Endothelial cell of umbilical vein (primary cell): ENCODE measurements at places on chromosomes 3 and 15. TPM values are rescaled to one million over a fixed set of nuclear protein-coding genes. Genes with fewer than 3 reads are reported as not detected.

Gene MFN1
- 42.9 and 52.9 TPM in 2 replicates for total RNA-seq

DNA sequence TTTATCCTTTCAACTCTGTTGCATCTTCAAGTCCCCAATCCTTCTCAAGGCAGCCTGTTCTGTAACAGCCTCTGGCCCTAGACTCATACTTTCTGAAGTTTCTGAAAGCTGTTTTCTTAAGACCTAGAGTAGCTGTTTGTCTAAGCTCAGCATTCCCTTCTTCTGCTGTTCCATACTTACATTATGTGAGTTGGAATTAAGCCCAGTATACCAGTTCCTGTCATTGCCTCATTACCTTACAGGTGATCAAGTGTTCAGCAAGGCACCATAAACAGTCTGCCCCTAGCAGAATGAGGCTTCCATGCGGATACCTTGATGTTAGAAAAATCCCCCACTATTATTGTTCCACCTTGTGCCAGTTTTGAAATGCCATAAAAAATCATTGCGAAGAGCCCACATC, 180.6 kb downstream of the PLCL2 start:
- DNase-seq, result no peak
- no peaks in the 10 kb centered on the region for H3K36me3 ChIP-seq
- H3K4me3 ChIP-seq, result no peak overlapping the region

- H3K27ac ChIP-seq, result no peak overlapping the region
- peak; percentile 92 for DNase-seq
- no peaks in the 10 kb centered on the region for H3K36me3 ChIP-seq
- H3K4me1 ChIP-seq, result peaks cover 28% of the 10 kb centered on the region
- no peak overlapping the region for H3K4me3 ChIP-seq
These were observed 72.1 kb upstream of the MAGI1 start for GRCh38 chr3:66110840-66111239.

- H3K4me3 ChIP-seq, result no peak overlapping the region
- H3K36me3 ChIP-seq, result no peaks in the 10 kb centered on the region
- H3K27me3 ChIP-seq, result peaks cover 3% of the 10 kb centered on the region
- DNase-seq, result no peak
- no peak overlapping the region for H3K27ac ChIP-seq
These were observed 64.4 kb downstream of the CCDC54 start for GRCh38 chr3:107441617-107442016.

GRCh38 chr3:9653565-9654248, 4.4 kb downstream of the MTMR14 start:
- no peak overlapping the region for H3K27ac ChIP-seq
- H3K27me3 ChIP-seq, result no peaks in the 10 kb centered on the region
- DNase-seq, result no peak
- peaks cover 5% of the 10 kb centered on the region for H3K4me1 ChIP-seq
- H3K4me3 ChIP-seq, result no peak overlapping the region

DNA sequence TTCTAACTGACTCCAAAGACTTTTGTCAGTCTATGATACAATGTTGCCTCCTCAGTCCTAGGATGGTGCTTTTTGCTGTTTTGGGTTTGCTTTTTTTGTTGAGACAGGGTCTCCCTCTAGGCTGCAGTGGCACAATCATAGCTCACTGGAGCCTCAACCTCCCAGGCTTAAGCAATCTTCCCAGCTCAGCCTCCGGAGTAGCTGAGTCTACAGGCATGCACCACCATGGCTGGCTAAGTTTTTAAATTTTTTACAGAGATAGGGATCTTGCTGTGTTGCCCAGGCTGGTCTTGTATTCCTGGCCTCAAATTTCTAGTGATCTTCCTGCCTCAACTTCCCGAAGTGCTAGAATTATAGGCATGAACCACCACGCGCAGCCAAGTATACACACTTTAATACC, 22.5 kb downstream of the RUBCN start:
- no peak overlapping the region for H3K27ac ChIP-seq
- H3K4me3 ChIP-seq, result no peak overlapping the region
- no peak for DNase-seq
- no peaks in the 10 kb centered on the region for H3K36me3 ChIP-seq

GRCh38 chr3:159273070-159273469, 471.2 kb downstream of the MFSD1 start:
- H3K4me1 ChIP-seq, result no peaks in the 10 kb centered on the region
- H3K27ac ChIP-seq, result no peak overlapping the region
- H3K4me3 ChIP-seq, result no peak overlapping the region
- no peaks in the 10 kb centered on the region for H3K36me3 ChIP-seq
- no peak for DNase-seq

Gene CLDN18
- not detected in 2 replicates for total RNA-seq

GRCh38 chr15:57680021-57680420, 26.5 kb upstream of the POLR2M start:
- no peaks in the 10 kb centered on the region for H3K27me3 ChIP-seq
- no peak overlapping the region for H3K27ac ChIP-seq
- DNase-seq, result peak; percentile 35
- H3K4me3 ChIP-seq, result no peak overlapping the region
- no peaks in the 10 kb centered on the region for H3K4me1 ChIP-seq

GRCh38 chr3:194296454-194297263, 54.5 kb downstream of the CPN2 start:
- H3K27me3 ChIP-seq, result no peaks in the 10 kb centered on the region
- no peaks in the 10 kb centered on the region for H3K36me3 ChIP-seq
- DNase-seq, result peak; percentile 82

DNA sequence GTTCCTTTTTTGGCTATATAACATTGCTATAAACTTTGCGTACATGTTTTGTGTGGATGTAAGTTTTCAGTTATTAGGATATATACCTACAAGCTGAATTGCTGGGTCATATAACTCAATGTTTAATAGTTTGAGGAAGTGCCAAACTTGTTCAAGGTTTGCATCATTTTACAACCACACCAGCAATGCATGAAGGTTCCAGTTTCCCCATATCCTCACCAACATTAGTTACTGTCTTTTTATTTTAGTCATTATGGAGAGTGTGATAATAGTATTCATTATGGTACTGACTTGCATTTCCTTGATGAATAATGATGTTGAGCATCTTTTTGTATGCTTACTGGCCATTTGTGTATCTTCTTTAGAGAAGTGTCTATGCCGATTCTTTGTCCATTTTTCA, 112.3 kb downstream of the NR1I2 start:
- H3K4me1 ChIP-seq, result peaks cover 4% of the 10 kb centered on the region
- H3K36me3 ChIP-seq, result no peaks in the 10 kb centered on the region
- no peak for DNase-seq
- no peak overlapping the region for H3K27ac ChIP-seq
- no peaks in the 10 kb centered on the region for H3K27me3 ChIP-seq

GRCh38 chr15:98401029-98401428, 247.3 kb upstream of the IGF1R start:
- no peaks in the 10 kb centered on the region for H3K27me3 ChIP-seq
- no peak for DNase-seq
- H3K36me3 ChIP-seq, result no peaks in the 10 kb centered on the region
- no peak overlapping the region for H3K4me3 ChIP-seq

DNA sequence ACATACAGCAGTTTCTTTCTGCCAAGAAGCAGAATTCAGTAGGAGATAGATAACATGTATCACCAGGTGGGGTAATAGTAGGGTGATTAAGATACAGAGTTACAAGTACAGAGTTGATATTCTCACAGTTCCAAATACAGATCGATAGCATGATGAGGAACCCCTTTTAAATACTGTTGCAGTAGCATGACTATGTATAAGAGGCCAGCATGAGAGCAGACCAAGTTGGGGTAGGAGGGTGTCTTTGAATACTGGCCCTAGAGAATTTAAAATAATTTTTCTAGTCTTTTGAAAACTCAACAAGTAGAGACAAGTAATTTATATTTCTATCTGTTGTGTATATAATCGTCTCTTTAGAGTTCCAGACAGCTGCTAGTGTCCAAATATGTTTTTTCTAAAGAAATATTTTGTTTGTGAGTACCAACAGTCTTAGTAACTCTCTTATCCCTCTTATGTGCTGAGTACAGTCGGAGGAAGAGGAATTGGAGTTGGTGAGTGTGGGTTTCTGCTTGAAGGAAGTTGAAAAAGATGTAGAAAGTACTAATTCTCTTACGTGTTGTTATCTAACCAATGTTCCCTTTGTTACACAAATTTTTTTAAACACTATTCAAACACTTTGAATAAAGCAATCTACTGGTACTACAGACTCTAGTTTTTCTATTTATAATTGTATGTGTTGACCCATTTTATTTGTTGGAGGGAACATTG, 30.2 kb downstream of the LYSMD4 start:
- DNase-seq, result no peak
- peaks cover 32% of the 10 kb centered on the region for H3K4me1 ChIP-seq
- no peaks in the 10 kb centered on the region for H3K36me3 ChIP-seq

DNA sequence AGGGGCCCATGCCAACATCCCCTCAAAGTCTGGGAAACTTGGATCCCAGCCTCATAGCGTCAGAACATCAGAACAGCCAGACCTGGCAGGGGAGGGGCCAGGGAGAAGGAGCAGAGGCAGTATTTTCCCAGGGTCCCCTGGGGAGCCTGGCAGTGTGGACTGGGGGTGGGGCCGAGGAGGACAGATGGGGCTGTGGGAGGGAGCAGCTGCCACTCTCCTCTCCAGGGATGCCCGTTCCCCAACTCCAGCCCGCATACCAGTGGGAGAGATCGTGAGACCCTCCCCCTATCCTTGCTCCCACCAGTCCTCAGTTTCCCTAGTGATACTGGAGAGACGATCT, 6.5 kb upstream of the DNAJB8 start:
- no peaks in the 10 kb centered on the region for H3K27me3 ChIP-seq
- H3K4me3 ChIP-seq, result no peak overlapping the region
- H3K36me3 ChIP-seq, result no peaks in the 10 kb centered on the region
- no peaks in the 10 kb centered on the region for H3K4me1 ChIP-seq
- no peak for DNase-seq

Gene CYP19A1
- not detected in 2 replicates for total RNA-seq

- H3K27ac ChIP-seq, result no peak overlapping the region
- H3K4me1 ChIP-seq, result no peaks in the 10 kb centered on the region
- no peaks in the 10 kb centered on the region for H3K36me3 ChIP-seq
- H3K4me3 ChIP-seq, result no peak overlapping the region
- H3K27me3 ChIP-seq, result peaks cover 5% of the 10 kb centered on the region
These were observed 350.5 kb upstream of the ICE2 start for GRCh38 chr15:60829416-60829815.

GRCh38 chr3:7847021-7847420, 654.6 kb upstream of the LMCD1 start:
- no peaks in the 10 kb centered on the region for H3K27me3 ChIP-seq
- no peaks in the 10 kb centered on the region for H3K4me1 ChIP-seq
- no peaks in the 10 kb centered on the region for H3K36me3 ChIP-seq
- DNase-seq, result no peak
- H3K27ac ChIP-seq, result no peak overlapping the region

- no peak for DNase-seq
- peaks cover 4% of the 10 kb centered on the region for H3K4me1 ChIP-seq
- no peaks in the 10 kb centered on the region for H3K27me3 ChIP-seq
- H3K4me3 ChIP-seq, result no peak overlapping the region
- no peaks in the 10 kb centered on the region for H3K36me3 ChIP-seq
These were observed 26.1 kb downstream of the CD276 start for GRCh38 chr15:73710321-73710720.

DNA sequence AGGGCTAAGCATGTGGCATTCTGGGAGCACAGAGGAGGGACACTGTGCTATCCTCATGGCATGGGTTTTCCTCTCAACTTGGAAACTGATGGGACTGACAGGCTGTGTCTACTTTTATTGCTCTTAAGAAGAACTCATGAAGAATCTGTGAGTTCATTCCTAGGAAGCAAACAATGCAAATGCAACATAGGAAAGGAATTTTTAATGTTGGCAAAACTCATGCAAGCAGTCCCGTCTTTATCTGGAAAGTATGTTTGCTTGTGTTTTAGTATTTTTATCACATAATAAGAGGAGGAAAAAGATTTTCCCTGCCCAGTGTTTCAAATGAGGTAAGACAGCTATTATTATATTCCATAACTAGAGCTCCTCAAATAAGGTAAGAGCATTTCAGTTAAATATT, 89.7 kb downstream of the TRIM42 start:
- DNase-seq, result no peak
- H3K4me1 ChIP-seq, result no peaks in the 10 kb centered on the region
- no peak overlapping the region for H3K4me3 ChIP-seq
- no peaks in the 10 kb centered on the region for H3K36me3 ChIP-seq

- no peak overlapping the region for H3K4me3 ChIP-seq
- H3K4me1 ChIP-seq, result no peaks in the 10 kb centered on the region
- no peaks in the 10 kb centered on the region for H3K36me3 ChIP-seq
- no peaks in the 10 kb centered on the region for H3K27me3 ChIP-seq
These were observed 68.0 kb downstream of the TFG start for GRCh38 chr3:100777271-100777670.

Gene ZNF197
- 6.4 and 7.1 TPM in 2 replicates for total RNA-seq

Gene GPR87
- total RNA-seq, result not detected in 2 replicates

DNA sequence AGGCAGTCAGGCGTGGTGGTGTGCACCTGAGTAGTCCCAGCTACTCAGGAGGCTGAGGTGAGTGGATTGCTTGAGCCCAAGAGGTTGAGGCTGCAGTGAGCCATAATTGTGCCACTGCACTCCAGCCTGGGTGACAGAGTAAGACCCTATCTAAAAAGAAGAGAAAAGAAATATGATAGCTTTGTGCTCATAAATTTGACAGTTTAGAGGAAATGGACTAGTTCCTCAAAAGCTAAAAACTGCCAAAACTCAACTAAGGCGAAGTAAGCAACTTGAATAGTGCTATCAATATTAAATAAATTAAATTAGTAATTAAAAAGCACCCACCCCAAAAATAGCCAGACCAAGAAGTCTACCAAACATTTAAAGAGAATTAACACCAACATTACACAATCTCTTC, 24.5 kb upstream of the SLC15A2 start:
- H3K27me3 ChIP-seq, result no peaks in the 10 kb centered on the region
- H3K4me3 ChIP-seq, result no peak overlapping the region

- no peaks in the 10 kb centered on the region for H3K27me3 ChIP-seq
- H3K4me1 ChIP-seq, result no peaks in the 10 kb centered on the region
- DNase-seq, result no peak
These were observed 403.1 kb upstream of the EPHA3 start for GRCh38 chr3:88704338-88704737.

Gene ESYT3
- total RNA-seq, result not detected in 2 replicates

GRCh38 chr15:99123713-99124451, 19.0 kb downstream of the SYNM start:
- H3K4me1 ChIP-seq, result peaks cover 30% of the 10 kb centered on the region
- peak; percentile 95 for DNase-seq
- H3K4me3 ChIP-seq, result no peak overlapping the region
- H3K36me3 ChIP-seq, result no peaks in the 10 kb centered on the region

Gene CHRD
- total RNA-seq, result 0.40 and 0.53 TPM in 2 replicates

Gene OR5K2
- not detected in 2 replicates for total RNA-seq

GRCh38 chr15:62625429-62626033, 417.0 kb upstream of the TPM1 start:
- H3K27me3 ChIP-seq, result no peaks in the 10 kb centered on the region
- H3K4me1 ChIP-seq, result no peaks in the 10 kb centered on the region
- H3K36me3 ChIP-seq, result no peaks in the 10 kb centered on the region

- H3K27ac ChIP-seq, result no peak overlapping the region
- no peak overlapping the region for H3K4me3 ChIP-seq
- H3K27me3 ChIP-seq, result no peaks in the 10 kb centered on the region
- DNase-seq, result no peak
These were observed 24.2 kb upstream of the TIMP4 start for GRCh38 chr3:12182687-12183441.

Gene REC114
- total RNA-seq, result not detected in 2 replicates

Gene SLC6A11
- not detected in 2 replicates for total RNA-seq

Gene ZBTB38
- total RNA-seq, result 83.4 and 85.2 TPM in 2 replicates
